Activated CD4-positive, alpha-beta T cell treated with anti-CD3 and anti-CD28 coated beads for 1 hour (primary cell): ENCODE measurements at places on chromosomes 12 and 14.

- no peak for DNase-seq
Observed at GRCh38 chr12:129854591-129854990, 49.2 kb downstream of the TMEM132D start.

- no peak for DNase-seq
Observed at GRCh38 chr12:118185602-118186397, 49.9 kb downstream of the PEBP1 start.

DNA sequence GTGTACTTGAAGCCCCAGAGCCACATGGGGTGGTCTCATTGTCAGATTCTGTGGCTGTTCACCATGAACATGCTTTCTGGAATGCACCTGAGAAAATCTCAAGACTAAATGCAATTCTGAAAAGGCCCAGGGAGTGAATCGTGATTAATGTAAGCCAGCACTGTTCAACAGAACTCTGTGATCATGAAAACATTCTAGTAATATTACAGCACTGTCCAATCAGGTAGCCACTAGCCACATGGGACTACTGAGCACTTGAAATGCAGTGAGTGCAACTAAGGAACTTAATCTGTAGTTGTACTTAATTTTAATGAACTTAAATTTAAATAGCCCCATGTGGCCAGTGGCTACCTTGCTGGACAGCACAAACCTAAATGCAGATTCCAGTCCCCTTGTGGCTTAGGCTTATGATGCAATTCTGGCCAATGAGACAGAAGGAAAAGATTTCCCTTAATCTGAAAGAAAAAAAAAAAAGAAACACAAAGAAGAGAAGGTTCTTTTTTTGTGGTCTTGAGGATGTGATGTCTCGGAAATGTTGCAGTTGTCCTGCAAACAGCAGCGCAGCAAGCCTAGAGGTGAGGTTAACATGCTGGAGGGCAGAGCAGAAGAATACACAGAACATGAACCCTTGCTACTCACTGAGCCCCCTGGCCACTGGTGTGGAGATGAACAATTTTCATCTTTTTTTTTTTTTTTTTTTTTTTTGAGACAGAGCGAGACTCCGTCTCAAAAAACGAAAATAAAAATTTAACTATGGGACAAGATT, 48.2 kb downstream of the SPPL3 start:
- DNase-seq, result no peak

DNA sequence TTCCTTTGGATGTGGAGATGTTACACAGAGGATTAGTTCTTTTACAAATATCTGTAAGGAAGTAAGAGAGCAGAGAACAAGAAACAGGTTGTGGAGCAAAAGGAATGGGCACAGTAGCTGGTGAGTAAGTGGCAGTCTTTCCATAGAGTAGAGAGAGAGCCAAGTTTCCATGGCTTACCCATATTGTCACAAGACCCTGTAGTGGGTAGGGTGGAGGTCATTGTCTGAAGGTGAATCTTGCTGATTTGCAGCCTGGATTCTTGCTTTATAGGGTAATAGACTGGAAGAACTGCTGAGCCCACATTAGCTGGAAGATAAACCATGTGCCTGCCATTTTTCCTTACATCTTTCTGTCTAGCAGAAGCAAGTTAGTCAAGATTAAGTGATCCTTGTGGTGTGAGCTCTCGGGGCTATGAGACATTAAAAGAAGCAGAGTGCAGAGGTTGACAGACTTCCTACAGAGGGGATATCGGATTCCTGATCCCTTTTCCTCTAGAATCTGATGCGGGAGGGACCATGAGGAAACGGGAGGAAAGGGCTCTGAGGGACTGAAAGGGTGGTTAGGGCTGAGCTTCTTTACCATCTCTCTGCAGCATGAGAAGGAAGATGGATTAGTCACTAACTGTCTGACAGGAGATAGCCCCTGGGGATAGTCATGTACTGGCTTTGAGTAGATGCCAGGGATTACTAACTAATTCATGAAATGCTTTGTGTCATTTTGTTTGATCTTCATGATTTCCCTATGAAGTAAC, 44.0 kb upstream of the LRTM2 start:
- no peak for DNase-seq

DNA sequence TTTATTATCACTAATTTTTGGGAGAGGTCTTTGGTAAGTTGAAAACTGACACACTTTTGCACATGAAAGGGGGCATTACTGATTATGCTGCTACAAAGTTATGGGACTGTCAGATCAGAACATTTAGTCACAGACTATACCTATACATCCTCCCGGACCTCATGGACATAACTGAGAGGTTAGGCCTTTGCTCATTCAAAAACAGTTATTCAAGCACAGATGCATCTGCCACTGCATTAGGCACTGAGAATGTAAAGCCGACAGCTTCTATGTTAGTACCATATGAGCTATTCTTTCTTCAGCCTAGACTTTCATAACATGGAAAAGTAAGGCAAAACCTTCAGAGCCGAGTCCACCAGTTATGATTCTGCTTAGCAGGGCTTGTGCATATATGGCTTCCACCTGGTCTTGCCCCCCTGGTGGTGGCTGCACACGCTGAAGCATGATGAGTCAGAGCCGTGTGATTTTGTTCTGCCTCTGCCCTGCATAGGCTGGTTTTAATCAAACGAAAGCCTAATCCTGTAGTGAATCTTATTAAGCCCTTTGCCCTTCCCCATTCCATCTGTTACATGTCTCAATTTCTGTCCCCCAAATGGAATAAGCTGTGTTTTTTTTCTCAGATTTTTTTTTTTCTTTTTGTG, 21.8 kb upstream of the RNU6-8 start:
- DNase-seq, result no peak

DNA sequence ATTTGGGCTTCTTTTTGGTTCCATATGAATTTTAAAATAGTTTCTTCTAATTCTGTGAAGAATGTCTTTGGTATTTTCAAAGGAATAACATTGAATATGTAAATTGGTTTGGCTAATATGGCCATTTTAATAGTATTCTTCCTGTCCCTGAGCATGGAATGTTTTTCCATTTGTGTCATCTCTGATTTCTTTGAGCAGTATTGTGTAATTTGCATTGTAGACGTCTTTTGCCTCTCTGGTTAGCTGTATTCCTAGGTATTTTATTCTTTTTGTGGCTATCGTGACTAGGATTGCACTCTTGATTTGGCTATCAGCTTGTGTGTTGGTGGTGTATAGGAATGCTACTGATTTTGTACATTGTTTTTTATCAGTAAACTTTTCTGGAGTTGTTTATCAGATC, 601.9 kb downstream of the SNAPC1 start:
- DNase-seq, result no peak

DNA sequence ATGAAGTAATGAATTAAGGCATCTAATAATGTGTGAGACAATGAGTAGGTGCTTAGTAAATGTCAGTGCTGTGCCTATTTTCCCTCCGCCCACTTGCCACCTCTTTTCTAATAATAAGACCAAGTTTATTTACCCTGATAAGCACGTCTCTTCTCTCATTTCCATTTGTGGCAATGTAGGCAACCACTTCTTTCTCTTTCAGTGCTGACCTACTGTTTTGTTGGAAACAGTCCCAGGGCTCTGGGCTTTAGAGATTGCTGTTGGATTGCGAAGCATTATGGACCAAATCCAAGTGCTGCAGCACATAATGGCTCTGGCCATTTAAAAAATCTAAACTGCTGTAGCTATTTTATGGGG, 141.3 kb upstream of the PLEKHG7 start:
- no peak for DNase-seq

DNA sequence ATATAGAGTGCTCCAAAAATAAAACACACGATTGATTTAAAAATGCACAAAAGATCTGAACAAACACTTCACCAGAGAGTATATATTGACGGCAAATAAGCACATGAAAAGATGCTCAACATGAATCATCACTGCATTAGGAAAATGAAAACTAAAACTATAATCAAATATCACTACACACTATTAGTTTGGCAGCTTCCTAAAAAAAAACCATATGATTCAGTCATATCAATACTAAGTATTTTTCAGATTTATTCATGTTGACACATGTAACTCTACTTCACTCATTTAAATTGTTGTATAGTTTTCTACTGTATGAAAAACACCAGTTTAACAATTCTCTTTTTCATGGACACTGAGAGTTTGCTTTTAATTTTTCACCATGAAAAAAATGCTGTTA, 41.6 kb downstream of the EXOC5 start:
- DNase-seq, result no peak

- DNase-seq, result no peak
Observed at GRCh38 chr12:25818596-25819390, 139.7 kb upstream of the RASSF8 start.

DNA sequence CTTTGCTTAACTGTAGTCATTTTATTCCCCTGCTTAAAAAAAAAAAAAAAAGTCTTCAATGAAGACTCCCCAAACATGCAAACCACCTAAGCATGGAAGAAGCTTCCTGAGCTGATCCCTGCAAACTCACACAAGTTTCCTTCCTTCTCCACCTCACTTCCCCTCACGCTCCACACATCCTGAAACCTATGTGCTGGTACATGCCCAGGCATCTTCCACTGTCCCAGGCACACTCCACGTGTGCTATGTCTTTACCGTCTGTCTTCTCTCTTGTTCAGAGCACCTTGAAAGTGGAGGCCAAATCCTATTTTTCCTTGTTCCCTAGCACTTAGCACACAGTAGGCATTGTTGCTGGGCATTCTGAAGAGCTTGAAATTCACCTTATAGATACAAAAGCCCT, 13.4 kb downstream of the LRIG3 start:
- DNase-seq, result no peak

- no peak for DNase-seq
Observed at GRCh38 chr14:71451501-71451900, 480.7 kb upstream of the RGS6 start.

- DNase-seq, result no peak
Observed at GRCh38 chr12:63090716-63091115, 60.3 kb downstream of the AVPR1A start.

DNA sequence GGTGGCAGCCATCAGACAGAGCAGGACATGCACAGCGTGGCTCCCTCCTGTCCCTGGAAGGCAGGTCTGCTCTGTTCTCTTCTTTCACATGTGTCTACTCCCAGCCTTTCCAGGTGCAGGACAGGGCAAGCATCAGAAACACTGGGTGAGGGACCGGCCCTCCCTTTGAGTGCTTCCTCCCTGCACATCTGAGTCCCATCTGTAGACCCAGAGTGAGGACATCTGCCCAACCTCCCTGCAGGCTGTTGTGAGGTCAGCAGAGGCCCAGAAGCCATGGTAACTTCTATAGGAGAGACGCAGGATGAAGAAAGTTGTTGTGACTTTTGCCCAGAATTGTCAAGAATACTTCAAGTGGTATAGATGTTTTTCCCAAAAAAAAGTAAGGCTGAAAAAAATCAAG, 282.7 kb downstream of the CACNA1C start:
- no peak for DNase-seq

- DNase-seq, result no peak
Observed at GRCh38 chr14:56751471-56751870, 58.8 kb downstream of the OTX2 start.

DNA sequence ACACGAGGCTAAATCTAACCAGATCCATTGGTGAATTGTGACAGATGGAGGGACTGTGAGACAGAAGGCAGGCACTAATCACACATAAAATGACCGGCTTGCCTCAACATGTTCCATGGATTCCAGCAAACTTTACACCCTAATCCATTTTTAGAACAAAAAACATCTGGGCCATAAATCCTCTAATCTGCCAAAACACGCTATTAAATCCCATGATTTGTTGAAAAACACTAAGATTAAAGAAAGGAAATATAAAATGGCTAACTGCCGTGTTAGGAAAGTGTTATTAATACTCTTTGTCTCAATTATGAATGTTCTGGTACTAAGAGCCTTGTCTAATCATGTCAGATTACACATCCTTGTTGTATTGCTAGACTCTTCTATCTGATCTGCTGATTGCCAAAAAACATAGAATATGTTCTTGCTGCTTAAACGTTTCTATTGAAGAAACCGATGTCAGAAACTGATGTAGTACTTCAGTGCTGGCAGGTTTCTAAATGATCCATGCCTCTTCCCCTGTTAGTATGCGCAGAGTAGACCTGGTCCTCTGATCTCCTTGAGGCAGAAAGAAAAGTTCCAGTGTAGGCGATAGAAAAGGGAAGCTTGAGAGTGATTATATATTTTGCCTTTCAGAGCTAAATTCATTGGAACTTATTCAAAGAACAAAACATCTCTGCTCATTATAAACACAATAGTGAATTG, 384.9 kb downstream of the SOX5 start:
- DNase-seq, result no peak

GRCh38 chr12:57934819-57935218, 6.5 kb upstream of the ATP23 start:
- no peak for DNase-seq

- DNase-seq, result no peak
Observed at GRCh38 chr12:71748081-71748850, 6.4 kb upstream of the RAB21 start.

DNA sequence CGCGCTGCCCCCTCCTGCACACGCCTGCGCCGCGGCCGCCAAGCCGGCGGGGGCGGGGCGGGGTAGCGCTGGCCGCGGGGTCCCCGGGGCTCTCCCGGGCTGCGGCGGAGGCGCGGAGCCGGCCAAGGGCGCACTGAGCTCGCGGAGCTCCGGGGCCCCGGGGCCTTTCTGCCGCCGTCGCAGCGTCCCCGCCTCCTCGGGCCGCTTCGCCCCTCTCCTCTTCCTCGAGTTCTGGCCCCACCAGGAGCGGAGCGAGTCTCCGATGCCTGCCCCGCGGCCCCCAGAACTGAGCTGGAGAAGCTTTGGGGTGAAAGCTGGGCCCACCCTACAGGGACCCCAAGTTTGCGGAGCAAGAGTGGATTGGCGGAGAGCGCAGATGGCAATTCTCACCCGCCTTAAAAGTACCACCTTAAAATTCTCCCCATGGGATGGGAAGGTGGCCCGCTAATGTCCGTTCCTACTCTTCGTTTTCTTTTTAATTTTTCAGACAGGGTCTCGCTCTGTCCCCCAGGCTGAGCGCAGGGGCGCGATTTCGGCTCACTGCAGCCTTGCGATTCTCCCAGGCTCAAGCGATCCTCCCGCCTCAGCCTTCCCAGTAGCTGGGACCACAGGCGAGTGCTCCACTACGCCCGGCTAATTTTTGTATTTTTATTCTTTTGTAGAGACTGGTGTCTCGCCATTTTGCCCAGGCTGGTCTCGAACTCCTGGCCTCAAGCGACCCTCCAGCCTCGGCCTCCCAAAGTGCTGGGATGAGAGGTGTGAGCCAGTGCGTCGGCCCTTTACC, 129.6 kb downstream of the NDUFA12 start:
- no peak for DNase-seq

GRCh38 chr12:4268329-4269181, 5.0 kb upstream of the CCND2 start:
- no peak for DNase-seq

GRCh38 chr12:99984271-99985128, at the start of gene ANKS1B:
Gene ANKS1B (minus strand): TSS chr12:99984936. CDS start chr12:99984237, 699 bp downstream.
- no peak for DNase-seq

DNA sequence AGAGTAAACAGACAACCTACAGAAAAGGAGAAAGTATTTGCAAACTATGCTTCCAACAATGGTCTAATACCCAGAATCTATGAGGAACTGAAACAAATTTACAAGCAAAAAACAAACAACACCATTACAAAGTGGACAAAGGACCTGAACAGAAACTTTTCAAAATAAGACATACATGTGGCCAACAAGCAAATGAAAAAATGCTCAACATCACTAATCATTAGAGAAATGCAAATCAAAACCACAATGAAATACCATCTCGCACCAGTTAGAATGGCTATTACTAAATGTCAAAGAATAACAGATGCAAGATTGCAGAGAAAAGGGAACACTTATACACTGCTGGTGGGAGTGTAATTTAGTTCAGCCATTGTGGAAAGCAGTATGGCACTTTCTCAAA, 125.8 kb downstream of the C12orf42 start:
- no peak for DNase-seq
